ENCODE measurements at places on chromosomes 13 and 19.

DNA sequence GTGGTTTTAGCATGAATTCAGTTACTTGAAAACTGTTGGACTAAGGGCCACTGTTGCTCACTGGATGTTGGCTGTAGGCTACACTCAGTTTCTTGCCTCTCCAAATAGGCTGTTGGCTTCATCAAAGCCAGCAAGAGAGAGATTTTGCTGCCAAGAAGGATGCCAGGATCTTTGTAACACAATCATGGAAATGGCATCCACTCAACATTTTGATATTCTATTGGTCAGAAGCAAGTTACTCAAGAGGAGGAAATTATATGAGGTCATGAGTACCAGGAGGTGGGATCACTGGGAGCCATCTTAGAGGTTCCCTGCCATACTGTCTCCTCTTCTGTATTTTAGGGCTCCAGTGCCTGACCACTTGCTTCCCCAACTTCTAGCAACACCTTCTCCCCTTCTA, 30.6 kb downstream of the SYDE1 start:
- DNase-seq, result no peak

DNA sequence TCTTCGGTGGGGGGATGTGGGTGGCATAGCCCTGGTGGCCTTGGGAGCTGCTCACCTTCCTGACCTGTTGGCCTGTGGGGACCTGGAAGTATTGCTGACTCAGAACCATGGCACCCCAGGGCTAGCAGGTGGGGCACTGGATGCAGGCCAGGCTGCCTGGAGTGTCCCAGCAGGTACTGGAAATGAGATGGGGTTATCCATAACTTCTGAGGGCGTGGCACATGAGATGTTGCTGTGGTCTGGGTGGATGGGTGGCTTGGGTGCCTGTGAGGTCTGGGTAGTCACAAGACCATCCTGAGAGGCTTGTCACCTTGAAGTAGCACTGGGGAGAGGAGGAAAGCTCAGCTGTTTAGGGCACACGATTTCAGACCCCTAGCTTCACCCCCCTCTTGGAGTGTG, 636 bp upstream of the RNF225 start:
- no peak for DNase-seq

DNA sequence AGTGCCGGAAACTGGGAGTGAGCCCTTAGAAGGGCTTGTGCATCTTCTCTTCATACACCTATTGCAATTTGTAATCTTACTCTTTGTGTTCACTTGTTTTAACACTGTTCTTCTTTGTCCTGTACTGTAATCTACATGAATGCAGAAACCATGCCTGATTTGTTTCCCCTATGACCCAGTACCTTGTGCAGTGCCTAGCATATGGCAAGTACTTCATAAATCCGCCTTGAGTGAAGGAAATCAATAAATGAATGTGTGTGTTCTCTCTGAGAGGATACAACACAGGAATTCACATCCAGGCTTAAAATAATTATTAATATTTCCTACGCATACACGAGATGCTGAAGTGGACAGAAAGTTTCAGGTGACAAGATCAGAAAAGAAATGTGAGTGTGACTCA, 172.6 kb downstream of the GPC6 start:
- DNase-seq, result no peak

DNA sequence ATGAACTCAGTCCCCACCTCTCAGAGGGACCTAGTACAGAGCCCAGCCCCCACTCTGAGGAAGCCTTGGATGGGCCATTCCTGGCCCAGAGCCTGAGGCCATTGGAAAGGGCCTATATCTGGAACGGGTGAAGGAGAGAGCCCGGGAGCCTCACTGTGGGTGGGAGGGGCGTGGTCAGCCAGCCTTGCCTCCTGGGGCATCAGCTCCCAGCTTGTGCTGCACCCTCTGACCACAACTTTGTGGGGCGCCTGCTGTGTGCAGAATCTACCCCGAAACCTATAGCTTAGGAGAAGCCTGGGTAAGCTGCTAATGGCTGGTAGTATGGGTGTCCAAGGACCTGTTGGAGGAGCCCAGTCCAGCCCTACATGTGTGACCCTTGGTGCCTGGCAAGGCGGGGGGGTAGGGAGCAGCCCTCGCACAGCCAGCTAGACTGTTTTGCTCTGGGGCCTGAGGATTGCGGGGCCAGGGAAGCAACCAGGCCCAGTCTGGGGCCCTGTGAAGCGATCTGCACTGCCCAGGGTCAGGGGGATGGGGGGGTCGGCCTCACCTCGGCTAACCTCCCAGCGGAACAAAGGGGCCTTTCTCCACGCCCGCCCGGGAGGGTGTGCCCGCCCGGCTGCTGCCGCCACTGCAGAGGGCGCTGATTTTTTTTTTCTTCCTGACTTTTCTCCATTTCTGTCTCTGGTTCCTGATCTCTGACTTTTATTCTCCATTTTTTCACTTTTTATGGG, 42.3 kb downstream of the LYL1 start:
- DNase-seq, result no peak

GRCh38 chr13:60019119-60019993, 144.4 kb downstream of the DIAPH3 start:
- no peak for DNase-seq

- no peak for DNase-seq
Measured at GRCh38 chr13:29801737-29802305, 48.6 kb downstream of the UBL3 start.

Data from activated CD4-positive, alpha-beta memory T cell treated with anti-CD3 and anti-CD28 coated beads for 36 hours (primary cell).